Activated CD8-positive, alpha-beta memory T cell treated with anti-CD3 and anti-CD28 coated beads, Interleukin-2, amount 10 ng/mL, durations not matched to agents 7 days and 5 days (primary cell): ENCODE measurements at places on chromosomes 7 and 10. TPM values are rescaled to one million over a fixed set of nuclear protein-coding genes. Genes with fewer than 3 reads are reported as not detected.

Gene OGA
- 120 TPM for total RNA-seq

Gene EFCAB10
- total RNA-seq, result not detected

Gene NUTM2E
- 0.28 TPM for total RNA-seq

Gene GIMAP2
- 80.0 TPM for total RNA-seq

Gene PON2
- total RNA-seq, result 11.7 TPM

Gene NDUFB2
- 170 TPM for total RNA-seq

Gene GPRIN2
- not detected for total RNA-seq

Gene LIPM
- not detected for total RNA-seq

Gene PLEKHS1
- total RNA-seq, result 0.07 TPM

Gene CDNF
- 0.50 TPM for total RNA-seq

Gene KLF6
- total RNA-seq, result 149 TPM

Gene MBLAC1
- 7.5 TPM for total RNA-seq

Gene SLIT1
- total RNA-seq, result 0.59 TPM

Gene CYP3A5
- total RNA-seq, result not detected

Gene USP6NL
- 1.1 TPM for total RNA-seq

Gene DENND2A
- 0.32 TPM for total RNA-seq

Gene EXOC6
- 11.9 TPM for total RNA-seq

GRCh38 chr10:52387744-52388143 lies 73.7 kb downstream of the DKK1 start:
- DNase-seq, result no peak

- DNase-seq, result peak; percentile 96
Observed at GRCh38 chr10:27155066-27155754, at the start of gene MASTL. TSS of gene MASTL (plus strand) at chr10:27155352. CDS start at chr10:27155427, 75 bp downstream.

GRCh38 chr7:87344446-87344845 lies 1.0 kb upstream of the CROT start:
- DNase-seq, result no peak

GRCh38 chr10:10816447-10816846 lies 201.2 kb upstream of the CELF2 start:
- no peak for DNase-seq

- peak; percentile 81 for DNase-seq
Observed at GRCh38 chr10:3782451-3783315, 2.3 kb downstream of the KLF6 start.

GRCh38 chr10:23917251-23917840 lies 291.6 kb upstream of the KIAA1217 start:
- DNase-seq, result no peak

DNA sequence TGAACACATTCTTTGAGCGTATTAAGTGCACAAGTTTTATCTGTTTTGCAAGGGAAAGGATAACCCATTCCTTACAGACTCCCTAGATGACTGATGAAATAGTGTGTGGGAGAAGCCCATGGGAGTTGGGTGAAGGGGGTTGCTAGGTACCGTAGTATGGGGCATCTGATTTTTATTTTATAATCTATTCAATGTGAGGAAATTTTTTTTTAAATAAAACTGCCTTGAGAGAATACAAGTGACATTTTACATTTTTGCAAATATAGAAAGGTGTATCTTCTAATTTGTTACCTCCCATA lies 1.4 kb downstream of the BTAF1 start:
- no peak for DNase-seq

- no peak for DNase-seq
Observed at GRCh38 chr7:131623154-131623553, 66.7 kb upstream of the PODXL start.

DNA sequence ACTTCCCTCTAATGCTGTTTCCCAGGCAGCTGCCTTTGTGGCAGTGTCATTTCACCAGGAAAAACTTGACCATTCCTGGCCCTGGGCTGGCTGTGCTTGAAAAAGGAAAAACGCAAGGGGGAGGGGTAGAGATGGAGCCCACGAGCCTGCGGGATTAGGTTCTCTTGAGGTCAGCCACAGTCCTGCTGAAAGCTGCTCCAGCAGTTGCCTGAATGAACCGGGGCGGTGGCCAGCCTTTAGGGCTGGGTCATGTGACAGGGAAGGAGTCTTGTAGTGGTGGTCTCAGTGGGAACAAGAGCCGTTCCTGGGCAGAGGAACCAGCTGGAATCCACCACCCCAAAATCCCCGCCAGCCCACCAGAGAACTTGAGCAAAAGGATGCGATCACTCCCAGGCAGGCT lies 51.2 kb upstream of the LRRC4 start:
- DNase-seq, result no peak

DNA sequence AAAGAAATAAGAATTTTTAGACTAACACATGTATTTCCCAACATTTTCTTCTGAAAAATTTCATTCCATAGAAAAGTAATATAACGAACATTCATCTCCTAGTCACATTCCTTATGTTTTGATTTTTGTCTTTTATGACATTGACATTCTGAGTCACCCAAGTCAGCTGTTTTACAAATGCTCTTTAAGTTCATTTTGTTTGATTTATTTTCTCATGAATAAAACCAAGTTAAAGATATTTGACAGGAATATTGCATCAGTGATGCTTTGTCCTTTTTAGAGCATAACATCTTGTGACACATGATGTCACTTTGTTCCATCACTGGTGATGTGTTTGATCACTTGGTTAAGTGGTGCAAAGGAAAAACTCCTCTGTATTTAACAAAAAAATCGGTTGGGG lies 48.4 kb downstream of the HGF start:
- DNase-seq, result no peak

- DNase-seq, result no peak
Observed at GRCh38 chr7:954330-955238, at the start of gene ADAP1. TSS of gene ADAP1 (minus strand) at chr7:954680. CDS start at chr7:954477, 203 bp downstream.

- no peak for DNase-seq
Observed at GRCh38 chr10:132589681-132590080, 52.1 kb downstream of the INPP5A start.

- no peak for DNase-seq
Observed at GRCh38 chr7:70937424-70937823, 194.5 kb upstream of the GALNT17 start.

GRCh38 chr7:3005257-3005656 lies 38.4 kb downstream of the CARD11 start:
- no peak for DNase-seq

GRCh38 chr10:63456437-63457210 lies 9.2 kb downstream of the JMJD1C start:
- DNase-seq, result no peak

- DNase-seq, result no peak
Observed at GRCh38 chr7:150971242-150972022, 6.7 kb downstream of the KCNH2 start.

DNA sequence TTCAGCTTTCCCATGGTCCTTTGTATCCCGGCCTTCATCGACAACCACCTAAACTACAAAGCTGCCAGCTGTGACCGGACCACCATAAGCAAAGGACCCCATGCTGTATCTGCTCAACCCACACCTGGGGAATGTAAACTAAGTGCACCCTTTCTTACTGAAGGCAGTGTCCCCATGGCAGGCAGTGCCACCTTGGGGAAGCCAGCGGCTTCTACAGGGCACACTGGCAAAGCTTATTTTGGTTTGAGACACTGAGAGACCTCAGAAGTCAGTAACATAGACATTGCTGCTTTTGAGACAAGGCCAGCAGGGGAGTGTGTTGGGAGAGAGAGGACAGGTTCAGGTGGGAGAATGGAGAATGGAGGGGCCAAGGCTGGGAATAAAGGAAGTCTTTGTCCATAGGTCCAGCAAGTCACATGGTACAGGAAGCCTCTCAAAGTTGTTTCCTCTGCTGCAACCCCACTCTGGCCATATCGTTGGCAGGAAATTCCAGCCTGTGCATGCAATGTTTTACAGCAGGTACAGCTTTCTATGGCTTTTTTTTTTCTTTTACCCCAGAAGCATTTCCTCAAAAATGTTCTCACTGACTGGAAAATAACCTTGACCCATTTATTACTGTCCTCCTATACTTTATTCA lies 85.9 kb upstream of the NPVF start:
- no peak for DNase-seq

DNA sequence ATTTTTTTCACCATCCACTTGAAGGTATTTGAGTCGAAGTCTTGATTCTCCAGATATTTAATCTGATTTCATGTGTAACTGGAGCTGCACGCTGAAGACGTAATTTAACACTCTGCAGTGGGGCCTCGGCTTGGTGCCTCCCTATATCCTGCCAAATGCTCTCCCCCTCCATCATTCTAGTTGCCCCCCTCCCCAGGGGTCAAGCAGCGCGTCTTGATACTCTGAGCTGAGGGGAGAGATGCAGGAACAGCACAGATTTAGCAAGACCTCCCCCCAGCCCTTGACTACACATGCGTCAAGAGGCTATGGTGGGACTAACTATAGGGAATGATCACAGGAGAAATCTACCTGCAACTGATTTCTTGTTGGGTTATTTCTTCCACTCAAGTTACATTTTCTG lies 85.8 kb downstream of the PRPF18 start:
- DNase-seq, result no peak

DNA sequence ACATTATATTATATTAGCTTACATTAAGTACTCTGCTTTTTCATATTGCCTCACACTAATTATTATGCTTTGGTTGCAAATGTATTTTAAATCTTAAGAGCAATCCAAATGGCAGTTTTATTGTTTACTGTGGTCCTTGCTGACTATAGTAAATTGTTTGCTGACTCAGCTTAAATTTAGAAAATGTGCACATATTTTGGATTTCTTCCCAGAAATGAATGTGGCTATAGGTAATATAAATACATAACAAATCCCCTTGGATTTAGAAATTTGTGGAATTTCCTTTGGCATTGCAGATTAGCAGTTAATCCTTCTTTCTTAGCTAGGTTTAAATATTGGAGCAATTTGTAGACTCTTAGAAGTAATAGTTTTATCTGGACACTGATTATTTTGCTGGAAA lies 565.8 kb downstream of the NRG3 start:
- no peak for DNase-seq

DNA sequence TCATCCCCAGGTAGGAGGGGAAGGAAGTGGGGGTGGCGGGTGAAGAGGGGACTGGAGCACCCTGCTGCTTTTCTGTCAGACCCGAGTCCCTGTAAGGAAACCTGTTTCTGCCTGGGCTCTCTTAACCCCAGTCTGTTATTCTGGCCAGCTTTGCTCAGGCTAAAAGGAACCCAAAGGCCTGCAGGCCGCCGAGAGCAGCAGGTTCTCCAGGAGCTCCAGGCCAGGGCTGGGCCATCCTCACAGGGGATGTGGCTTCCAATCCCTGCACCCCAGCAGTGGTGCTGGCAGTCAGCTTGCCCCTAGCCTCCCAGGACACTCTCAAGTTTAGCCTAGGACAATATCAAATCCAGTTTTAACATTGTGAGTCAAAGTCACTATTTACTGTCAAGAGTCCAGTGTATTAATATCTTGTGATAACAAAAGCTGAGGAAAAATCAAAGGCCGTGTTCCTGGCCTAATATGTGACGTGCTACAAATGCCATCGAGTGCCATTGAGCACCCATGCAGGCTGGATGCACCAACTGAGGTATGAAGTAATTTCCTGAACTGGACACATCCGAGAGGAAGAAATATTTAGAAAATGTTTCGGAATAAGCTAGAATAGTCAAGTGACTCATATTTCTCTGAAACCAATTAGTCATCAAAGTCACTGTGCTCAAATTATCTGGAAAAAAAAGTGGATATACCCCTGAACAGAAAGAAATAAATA lies 7.0 kb downstream of the PKD1L1 start:
- DNase-seq, result no peak

DNA sequence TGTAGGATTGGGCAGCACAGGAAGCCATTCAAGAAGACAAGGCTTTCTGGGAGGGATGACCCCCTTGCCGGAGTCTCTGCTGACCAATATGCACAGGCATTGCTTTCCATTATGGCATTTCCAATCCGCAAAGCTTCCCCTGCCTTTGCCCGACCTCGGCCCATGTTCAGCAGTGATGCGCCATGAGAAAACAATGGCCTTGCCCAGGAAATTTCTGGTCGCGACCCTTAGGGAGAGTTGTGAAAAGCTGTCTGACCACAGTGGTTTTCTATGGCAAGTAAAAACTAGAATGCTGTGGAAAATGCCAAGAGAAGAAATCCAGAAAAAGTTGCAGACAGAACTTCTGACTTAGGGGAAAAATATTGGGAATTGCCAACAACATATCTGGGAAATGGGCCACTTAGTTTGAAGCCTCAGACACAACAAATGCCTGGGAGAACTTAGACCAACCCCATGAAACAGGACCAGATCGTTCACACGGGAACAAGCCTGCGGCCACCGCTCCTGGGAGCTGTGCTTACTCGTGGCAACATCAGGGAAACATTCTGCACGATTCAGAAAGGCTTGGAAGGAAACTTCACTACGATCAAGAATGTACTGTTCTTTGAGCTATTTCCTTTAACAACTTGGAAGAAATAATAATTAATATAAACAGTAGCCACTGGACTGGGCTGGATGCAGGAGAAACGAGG lies 512.4 kb downstream of the TNS3 start:
- no peak for DNase-seq

- DNase-seq, result no peak
Observed at GRCh38 chr10:133186416-133187090, 26.5 kb downstream of the KNDC1 start.

DNA sequence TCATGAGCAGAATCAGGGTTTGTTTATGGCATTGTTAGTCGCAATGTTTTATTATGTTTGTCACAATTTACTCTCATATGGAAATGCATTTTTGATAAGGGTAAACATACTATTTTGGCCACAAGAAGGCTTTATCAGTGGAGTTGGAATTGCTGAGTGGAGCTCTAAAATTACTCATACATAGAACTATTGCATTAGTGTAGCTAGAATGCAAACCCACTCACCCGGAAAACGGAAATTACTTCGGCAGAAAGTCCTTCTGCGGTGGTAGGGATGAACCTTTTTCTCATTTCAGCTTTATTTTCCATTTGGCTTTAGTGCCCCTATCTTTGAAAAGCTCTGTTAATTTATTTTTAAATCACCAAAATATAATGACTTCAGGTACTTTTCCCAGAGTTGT lies 42.8 kb upstream of the NPY start:
- DNase-seq, result no peak

DNA sequence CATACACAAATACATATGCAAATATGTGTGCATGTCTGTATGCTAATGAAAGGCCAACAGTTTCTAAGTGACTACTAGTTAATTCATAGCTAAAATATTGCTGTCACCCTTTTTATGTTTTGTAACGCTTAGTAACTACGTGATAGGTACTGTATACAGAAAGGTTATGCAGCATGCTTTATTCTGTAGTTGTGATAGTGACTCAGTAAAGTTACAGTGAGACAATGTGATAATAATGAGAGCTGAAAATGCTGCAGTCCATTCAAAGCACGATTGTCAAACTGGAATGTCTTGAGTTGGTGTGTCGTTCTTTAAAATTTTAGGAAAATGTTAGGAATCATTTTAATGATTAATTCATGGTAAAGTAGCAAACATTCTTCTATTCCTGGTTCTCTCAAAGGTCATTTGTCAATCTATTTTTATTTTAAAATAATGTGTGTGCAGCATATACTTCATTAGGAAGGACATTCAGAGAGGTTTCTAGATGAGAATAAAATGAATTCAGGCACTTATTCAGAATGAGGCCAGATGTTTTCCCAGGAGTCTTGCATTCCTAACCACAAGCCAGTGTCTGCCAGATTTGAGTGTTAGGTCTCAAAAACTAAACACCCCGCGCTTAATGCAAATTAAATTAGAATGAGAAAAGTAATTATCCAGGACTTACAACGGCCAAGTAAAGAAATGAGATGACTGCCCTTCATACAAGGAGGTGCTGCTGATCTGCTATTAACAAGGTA lies 408.8 kb upstream of the FZD8 start:
- DNase-seq, result no peak
